HepG2 (cell line): ENCODE measurements at places on chromosomes 16 and 17. TPM values are rescaled to one million over a fixed set of nuclear protein-coding genes. Genes with fewer than 3 reads are reported as not detected.

DNA sequence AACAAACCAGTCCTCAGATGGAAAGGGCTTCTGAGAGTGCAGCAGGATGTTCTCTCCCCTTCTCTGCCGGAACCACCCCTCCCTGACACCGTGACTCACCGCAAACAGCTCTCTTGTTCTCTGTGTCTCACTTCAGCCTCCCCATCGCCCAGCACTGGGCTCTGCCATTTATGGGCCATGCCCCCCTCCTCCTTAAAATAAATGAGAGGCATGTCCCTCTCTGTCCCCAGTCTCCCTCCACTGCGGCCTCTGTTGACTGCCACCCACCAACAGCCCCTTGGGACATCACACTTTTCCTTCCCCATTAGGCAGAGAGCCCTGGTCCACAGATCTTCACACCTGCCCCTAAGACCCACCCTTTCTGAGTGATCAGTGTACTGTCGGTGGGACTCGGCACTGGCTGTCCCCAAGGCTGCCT, 6.3 kb downstream of the CCDC102A start:
- DNase-seq = peak; percentile 59

DNA sequence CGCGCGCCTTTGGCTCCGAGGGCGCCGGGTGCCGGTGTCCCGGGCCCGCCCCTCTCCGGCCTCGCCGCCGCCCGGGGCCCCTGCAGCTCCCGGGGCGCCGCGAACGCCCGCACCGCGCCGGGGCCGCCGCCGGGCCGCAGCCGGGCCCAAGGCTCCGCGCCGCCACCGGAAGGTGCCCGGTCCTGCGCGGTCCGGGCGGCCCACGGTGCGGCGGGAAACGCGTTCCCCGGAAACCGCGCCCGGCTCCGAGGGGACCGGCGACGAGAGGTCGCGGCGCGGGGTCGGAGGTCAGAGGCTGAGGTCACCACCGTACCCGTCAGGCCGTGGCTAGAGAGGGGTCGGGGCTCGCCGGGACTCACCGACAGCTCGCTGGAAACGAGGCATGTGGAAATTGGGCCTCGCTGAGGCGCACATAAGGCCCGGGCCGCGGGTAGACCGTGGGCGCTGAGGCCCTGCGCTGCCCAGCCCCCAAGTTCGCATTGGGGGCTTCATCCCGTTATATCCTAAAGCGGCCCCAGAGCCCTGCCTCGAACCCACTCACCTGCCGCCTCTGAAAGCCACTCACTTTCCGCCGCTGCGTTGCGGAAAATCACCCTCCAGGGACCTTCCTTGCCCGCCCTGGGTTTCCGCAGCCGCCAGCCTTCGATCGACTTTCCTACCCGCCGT, at the start of gene DUS1L:
Gene DUS1L (minus strand): TSS at position 167 of the 666 bp plus-strand sequence. CDS start 745 bp downstream, outside the sequence.
- DNase-seq = no peak

GRCh38 chr17:6753006-6753445, 2.8 kb upstream of the XAF1 start:
- peak; percentile 11 for DNase-seq

GRCh38 chr16:72649254-72649944, 398.5 kb downstream of the ZFHX3 start:
- no peak for DNase-seq

GRCh38 chr17:73785958-73786743, 141.9 kb upstream of the SDK2 start:
- no peak for DNase-seq

GRCh38 chr16:17802571-17802970, 331.8 kb upstream of the XYLT1 start:
- no peak for DNase-seq

DNA sequence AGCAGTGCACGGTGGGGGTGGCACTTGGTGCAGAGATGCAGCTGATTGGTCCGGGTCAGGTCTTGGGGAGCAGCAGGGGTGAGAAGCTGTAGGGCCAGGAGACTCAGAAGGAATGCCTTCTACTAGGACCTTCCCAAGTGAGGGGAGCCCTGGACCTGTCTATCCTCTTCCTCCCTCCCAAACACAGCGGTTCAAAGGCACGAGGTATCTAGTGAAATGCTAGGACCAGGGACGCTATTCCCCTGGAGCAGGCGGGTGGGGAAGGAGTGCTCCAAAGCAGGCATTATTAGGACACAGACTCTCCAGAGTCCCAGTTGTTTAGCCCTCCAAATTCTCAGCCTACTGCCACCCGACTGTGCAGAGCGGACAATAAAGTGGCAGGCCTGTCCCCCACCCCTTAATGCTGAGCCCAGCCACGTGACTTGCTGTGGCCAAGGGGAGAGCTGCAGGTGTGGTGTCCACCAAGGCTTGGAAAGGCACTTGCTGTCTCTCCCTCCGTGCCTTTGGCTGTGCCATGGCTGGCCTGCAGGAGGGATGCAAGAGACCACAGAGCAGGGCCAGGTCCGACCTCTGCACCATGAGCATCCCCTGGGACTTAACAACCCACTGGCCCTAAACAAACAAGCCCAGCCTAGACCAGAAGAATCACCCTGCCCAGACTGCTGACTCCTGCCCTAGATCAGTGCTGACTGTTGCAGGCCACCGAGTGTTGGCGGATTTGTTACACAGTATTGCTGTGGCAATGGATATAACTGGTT, 97.2 kb downstream of the TBC1D16 start:
- DNase-seq = peak; percentile 79

DNA sequence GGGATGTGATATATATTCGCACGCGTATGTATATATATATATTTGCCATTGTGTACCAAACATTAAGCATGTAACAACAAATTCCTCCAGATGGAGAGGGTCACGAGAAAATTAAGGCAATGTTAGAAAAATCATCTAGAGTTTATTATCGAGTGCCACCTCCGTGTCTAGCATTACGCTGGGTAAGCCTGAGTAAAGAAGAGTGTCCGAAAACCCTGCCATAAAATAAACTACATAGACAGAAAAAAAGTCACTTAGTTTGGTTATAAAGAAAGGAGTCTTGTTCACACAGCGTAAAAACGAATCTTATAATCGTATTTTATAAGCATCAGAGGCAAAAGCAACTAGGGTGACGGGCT, 644 bp upstream of the RHOT1 start:
- no peak for DNase-seq

- DNase-seq = no peak
Measured at GRCh38 chr17:61878984-61879612, 15.8 kb upstream of the BRIP1 start.

GRCh38 chr16:27217256-27217655, 13.9 kb downstream of the KDM8 start:
- no peak for DNase-seq

DNA sequence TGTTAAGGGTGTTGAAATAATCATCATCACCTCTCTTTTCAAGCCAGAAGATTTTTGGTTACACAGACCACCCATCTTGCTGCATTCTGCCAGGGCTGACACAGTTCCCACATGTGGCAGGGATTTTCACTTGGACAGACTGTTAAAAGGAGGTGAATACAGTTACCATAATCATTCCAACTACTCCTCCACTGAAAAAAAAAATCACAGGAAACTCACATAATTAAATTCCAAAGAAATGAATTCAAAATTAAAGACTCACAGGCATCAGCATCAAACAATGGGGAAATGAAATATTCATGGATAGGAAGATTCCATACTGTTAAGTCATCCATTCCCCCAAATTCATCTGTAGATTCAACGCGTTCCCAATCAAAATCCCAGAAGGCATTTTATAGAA, 209.4 kb downstream of the MRTFB start:
- DNase-seq = no peak

DNA sequence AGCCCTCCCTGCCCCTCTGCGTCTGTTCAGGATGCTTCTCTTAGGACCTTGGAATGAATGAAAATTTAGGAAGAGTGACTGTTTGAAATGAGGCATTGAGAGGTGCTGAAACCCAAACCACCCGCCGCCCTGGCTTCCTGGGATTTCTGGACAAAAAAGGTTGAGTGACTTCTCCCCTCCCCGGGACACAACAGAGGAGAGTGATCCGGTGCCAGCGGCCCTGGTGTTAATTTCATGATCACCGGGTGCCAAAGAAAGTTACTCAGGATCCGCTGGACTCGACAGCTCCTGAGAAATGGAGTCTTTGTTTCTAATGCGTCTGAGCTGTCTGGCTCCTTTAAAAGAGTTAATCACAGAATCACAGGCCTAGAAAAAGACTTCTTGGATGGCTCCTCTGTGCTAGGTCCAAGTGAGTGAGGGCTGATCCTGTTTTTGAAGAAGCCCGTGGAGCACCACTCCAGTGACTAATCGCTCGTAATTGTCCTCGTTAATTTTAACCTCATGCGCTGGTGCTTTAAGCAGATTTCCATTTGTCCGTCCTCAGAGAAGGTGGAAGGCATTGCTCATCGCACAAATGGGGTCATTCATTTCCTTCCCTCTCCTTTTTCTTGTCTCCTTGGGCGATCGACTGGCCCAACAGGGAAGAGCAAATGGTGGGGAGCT, 144.4 kb upstream of the ZFHX3 start:
- DNase-seq = no peak

- no peak for DNase-seq
Measured at GRCh38 chr17:64538508-64539130, 31.8 kb downstream of the CEP95 start.

GRCh38 chr17:33442320-33442719, 149.2 kb upstream of the ASIC2 start:
- DNase-seq = no peak

DNA sequence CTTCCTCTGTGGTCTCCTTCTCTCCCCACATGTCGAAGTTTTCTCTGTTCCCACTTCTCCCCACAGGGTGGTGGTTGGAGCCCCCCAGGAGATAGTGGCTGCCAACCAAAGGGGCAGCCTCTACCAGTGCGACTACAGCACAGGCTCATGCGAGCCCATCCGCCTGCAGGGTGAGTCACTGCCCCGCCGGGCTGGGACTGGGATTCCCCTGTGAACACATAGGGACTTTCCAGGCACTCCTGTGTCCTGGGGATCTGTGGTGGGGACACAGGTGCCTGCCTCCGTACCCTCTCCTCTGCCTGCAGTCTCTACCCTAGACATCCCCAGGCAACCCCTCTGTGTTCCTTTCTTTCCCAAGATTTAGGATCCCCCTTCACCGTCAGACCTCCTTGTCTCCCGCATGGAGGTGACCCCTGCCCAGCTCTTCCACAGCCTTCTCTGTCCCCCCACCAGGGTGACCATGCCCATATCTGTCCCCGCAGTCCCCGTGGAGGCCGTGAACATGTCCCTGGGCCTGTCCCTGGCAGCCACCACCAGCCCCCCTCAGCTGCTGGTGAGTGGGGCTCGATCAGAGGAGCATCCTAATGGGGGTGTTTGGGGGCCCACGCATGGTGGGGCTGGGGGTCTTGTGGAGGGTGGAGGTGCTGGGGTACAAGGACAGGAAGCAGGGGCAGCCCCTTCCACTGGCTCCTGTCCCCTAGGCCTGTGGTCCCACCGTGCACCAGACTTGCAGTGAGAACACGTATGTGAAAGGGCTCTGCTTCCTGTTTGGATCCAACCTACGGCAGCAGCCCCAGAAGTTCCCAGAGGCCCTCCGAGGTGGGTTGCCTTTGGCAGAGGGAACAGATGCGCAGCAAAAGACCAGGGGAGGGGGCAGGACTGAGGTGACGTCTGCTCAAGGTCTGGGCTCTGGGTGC, 5.8 kb downstream of the ITGAM start:
- DNase-seq = no peak

DNA sequence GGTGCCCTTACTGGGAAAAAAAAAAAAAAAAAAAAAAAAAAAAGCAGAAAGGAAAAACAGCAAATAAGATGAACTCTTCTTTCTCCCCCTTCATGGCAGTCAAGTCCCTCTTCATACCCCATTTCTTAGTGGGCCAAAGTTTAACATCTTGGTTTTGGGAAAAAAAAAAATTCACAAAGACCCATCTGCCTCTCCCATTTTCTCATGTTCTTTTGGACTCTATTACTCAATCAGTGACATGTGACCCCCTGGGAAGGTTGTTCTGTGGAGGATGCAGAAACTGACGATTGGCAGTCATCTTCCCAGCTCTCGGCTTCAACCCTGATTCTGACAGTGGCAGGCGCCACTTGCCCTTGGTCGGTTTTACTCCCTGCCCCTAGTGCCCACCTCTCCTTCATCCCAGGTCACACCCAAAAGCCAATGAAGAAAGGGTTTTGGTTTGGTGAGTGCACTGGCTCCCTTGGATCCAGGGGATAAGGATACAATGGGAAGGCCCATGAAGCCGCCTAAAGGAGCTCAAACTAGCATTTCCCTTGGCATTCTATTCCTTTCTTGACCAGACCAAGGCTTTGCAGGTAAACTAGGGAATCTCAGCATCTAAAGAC, 60.7 kb upstream of the TBX2 start:
- peak; percentile 43 for DNase-seq

- DNase-seq = no peak
Measured at GRCh38 chr16:69116256-69116875, 10.9 kb downstream of the HAS3 start.

GRCh38 chr16:3952737-3953131, 72.2 kb upstream of the CREBBP start:
- no peak for DNase-seq

GRCh38 chr17:64183815-64184214, 53.9 kb upstream of the ERN1 start:
- DNase-seq = no peak

DNA sequence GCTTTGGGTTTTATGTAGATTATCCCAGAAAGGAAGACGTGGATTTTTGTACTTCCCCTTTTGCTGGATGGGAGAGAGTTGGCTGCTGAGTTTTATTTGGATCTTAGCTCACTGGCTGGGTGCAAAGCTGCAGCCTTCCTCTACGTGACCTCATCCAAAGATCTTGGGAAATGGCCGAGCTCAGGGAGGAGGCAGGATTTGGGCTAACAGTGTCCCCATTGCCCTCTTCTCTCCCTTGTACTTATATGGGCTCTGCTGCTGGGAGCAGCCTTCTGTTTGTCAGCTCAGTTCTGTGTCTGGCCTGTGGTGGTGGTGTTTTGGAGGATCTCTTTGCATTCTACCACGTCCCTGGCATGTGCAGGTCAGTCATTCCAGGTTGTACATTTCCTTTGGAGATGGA, 2.0 kb downstream of the AOC3 start:
- DNase-seq = no peak

GRCh38 chr17:35731239-35731916, at the start of gene RASL10B:
Gene RASL10B (plus strand): TSS chr17:35731639. CDS start chr17:35735185, 3,546 bp downstream.
- DNase-seq = peak; percentile 41

- DNase-seq = no peak
Measured at GRCh38 chr16:81937305-81938038, 73.8 kb downstream of the SDR42E1 start.

GRCh38 chr17:69466905-69467667, 52.6 kb downstream of the MAP2K6 start:
- peak; percentile 12 for DNase-seq

DNA sequence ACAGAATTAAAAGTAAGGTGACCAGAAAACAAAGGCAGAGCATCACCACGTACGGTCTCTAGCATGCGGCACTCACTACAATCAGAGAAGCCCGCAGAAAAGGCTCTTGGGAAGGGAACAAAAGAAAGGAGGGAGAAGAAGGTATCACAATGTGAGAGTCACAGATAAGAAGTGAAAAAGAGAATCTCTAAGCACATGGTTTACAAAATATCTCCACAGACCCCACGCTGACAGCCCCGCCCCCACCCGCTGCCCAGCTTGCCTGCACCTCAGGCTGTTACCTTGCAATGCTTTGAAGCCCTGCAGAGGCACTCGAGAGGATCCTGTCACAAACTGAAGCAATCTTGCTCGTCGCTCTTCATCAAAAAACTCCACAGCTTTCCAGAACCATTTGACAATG, 40.5 kb downstream of the CEP95 start:
- no peak for DNase-seq

GRCh38 chr17:44782326-44782850, 23.6 kb downstream of the ADAM11 start:
- DNase-seq = no peak

The USP43 gene
- 1.3 and 2.2 TPM in 2 replicates for total RNA-seq

The ELMO3 gene
- 0.58 and 2.6 TPM in 2 replicates for total RNA-seq

The ACE gene
- total RNA-seq = 0.13 TPM in 1 of 2 replicates, not detected in the other

The NLGN2 gene
- total RNA-seq = 1.4 and 1.9 TPM in 2 replicates

The TNFRSF13B gene
- total RNA-seq = not detected in 2 replicates

The TBC1D3L gene
- total RNA-seq = 0.56 and 2.6 TPM in 2 replicates

The TM4SF5 gene
- total RNA-seq = 15.6 and 30.1 TPM in 2 replicates

The PTX4 gene
- not detected in 2 replicates for total RNA-seq

The ZSCAN10 gene
- not detected in 2 replicates for total RNA-seq
